ENCODE measurements at places on chromosomes 16 and 17.

DNA sequence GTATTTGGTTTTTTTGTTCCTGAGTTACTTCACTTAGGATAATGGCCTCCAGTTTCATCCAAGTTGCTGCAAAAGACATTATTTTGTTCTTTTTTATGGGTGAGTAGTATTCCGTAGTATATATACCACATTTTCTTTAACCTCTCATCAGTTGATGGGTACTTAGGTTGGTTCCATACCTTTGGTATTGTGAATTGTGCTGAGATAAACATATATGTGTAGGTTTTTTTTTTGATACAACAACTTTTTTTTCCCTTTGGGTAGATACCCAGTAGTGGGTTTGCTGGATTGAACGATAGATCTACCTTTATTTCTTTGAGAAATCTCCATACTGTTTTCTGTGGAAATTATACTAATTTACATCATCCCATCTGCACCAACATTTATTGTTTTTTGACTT lies 6.8 kb downstream of the EFCAB13 start:
- no peak for DNase-seq

GRCh38 chr16:1790611-1791255 lies 2.8 kb downstream of the IGFALS start:
- DNase-seq: no peak

- no peak for DNase-seq
Observed at GRCh38 chr17:47725446-47726111, 7.5 kb upstream of the TBX21 start.

GRCh38 chr17:79938336-79939093 lies 97.2 kb downstream of the TBC1D16 start:
- DNase-seq: no peak

DNA sequence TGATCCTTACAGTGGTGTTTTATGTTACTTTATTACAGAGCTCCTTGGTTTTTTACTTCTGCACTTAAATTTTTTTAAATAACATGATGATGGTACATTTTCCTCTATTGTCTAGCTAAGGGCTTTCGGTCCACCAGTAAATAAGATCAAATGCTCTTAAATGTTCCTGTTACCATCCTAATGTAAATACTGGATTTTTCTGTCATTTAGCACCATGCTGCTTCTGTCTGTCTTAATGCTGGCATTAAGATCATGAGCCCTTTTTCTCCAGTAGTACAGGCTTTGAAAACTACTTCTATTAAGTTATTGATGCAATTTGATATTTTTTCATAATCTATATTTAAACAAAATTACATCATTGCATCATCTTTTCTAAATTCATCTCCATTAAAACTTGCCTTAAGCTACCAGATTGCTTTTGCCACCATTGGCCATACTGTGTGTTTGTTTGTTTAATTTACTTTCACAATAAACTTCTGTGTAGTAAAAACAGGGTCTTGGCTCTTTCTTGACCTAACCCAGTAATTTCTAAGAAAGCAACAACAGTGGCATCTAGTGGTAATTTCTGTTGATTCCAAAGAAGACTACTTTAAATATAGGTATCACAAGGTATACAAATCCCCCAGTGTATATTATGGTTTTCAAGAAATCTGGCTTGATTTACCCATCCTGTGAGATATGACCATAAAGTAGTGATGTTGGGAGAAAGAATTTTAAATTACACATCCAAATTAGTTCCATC lies 9.0 kb upstream of the PHAF1 start:
- no peak for DNase-seq

- DNase-seq: no peak
Observed at GRCh38 chr17:31309556-31309955, 4.3 kb downstream of the EVI2B start.

GRCh38 chr16:66502020-66502913 lies 47.7 kb downstream of the TK2 start:
- no peak for DNase-seq

DNA sequence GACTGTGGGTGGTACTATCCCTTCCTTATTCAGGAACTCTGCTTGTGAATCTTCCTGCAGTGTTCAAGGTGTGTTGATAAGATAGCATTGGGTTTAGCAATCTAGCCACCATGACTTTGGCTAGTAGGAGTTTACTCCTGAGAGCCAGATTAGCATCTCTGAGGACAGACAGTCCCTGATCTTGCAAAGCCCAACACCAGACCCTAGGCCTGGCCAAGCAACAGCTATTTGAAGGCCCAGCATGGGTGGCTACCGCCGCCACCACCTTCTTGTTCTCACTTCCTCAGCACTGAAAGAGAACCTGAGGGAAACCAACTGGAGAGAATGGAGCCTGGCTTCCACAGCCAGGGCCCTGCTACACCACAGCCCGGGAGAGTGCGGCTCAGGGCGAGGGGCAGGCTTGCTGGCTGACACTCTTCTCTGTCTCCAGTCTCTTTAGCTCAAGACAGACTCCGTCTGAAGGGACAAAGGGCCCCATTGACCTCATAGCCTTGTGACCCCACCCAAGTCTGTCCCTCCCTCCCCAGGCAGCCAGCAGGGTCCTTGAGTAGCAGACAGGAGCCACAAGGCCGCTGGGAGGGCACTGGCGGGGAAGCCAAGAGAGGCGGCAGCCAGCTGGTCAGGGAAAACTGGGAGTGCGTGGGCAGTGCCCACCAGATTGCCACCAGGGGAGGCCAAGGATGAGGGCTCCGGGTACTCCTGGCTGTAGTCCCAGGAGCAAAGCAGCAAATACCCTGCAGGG lies 10.9 kb upstream of the ARHGAP23 start:
- no peak for DNase-seq

DNA sequence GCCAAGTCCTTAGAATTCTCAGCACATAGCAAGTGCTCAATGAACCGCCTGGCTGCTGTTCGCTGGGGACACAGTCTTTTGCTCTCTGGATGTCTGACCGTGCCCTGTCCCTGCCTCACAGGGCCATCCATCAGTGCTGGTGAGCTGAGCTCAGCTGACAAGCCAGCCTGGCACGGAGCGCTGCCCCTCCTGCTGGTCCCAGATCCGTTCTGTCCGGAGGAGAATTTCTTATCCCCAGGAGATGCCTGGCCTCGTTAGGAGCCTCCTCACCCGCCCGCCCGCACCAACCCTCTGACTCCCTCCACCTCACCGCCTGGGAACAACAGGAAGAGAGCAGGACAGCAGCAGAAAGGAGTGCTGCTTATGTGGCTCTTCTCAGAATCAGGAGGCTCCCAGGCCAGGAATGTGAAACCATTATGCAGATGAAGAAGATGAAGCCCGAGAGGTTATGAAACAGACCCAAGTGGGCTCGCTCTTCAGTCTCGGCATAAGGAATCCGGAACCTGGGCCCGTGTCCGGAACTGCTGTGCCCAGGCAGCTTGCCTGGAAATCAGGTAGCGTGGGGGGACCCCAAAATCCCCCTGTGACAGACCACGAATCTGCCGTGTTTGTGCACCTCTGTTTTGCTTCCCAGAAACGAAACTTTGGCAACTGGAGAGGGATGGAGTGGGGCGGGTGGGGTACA lies 28.8 kb upstream of the RMI2 start:
- DNase-seq: no peak

DNA sequence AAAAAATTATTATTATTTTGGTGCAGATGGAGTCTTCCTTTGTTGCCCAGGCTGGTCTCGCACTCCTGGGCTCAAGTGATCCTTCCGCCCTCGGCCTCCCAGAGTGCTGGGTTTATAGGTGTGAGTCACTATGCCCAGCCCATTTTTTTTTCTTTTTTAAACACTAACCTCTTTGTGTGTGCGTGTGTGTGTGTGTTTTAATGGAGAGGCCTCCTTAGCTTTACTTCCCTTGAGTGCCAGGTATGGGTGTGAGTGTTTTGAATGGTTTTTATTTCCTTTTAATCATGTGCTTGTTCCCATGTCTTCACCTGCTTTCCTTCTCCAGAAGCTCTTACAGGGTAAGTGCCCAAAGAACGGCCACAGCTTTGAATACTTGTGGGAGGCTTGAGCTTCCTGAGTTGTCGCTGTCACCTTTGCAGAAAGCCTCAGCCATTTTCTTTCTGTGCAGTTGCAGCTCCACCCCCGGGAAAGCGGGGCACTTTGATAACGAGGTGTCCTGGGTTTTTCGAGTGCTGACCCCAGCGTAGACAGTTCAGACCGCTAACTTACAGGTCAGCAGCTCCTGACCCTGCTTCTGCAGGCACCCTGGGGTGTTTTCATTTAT lies 22.6 kb downstream of the AKAP1 start:
- DNase-seq: no peak

- DNase-seq: no peak
Observed at GRCh38 chr17:15392326-15392741, 50.9 kb upstream of the TEKT3 start.

GRCh38 chr16:63596716-63597115 lies 1525.1 kb downstream of the CDH11 start:
- no peak for DNase-seq

- peak; percentile 98 for DNase-seq
Observed at GRCh38 chr16:80540516-80541305, at the start of gene DYNLRB2. DYNLRB2 (plus strand) TSS chr16:80540993; CDS start chr16:80541077, 84 bp downstream.

DNA sequence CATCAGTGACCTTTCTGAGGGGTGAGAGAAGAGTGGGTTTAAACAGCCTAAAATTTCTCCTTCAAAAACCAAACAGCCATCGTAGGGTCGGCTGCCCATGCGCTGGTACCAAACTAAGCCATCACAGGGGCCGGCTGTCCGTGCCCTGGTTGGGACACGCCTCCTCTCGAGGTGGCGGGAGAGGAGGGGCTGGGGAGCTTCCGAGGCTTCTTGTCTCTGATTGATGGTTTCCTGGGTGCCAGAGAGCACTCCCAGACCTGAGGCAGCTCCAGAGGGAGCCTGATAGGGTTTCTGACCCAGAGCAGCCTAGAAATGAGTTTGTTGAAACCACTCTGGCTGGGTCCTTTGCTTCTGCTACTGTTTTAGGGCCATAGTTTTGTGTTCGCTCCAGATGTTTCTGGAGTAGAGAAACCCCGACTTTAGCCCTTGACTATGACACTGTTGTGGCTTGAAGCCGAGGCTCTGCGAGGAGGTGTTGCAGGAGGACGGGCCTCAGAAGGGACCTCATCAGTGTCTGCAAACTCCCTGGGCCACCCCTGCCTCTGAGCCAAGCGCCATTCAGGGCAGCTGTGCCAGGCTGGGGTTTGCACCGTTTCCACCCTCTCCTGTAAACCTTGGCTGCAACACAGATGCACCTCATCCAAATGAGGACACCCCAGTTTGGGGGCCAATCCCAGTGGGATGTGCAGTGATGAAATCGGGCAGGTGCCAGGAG lies 6.2 kb downstream of the ZNF276 start:
- DNase-seq: no peak

GRCh38 chr17:38325221-38325851 lies 18.4 kb downstream of the GPR179 start:
- DNase-seq: no peak

DNA sequence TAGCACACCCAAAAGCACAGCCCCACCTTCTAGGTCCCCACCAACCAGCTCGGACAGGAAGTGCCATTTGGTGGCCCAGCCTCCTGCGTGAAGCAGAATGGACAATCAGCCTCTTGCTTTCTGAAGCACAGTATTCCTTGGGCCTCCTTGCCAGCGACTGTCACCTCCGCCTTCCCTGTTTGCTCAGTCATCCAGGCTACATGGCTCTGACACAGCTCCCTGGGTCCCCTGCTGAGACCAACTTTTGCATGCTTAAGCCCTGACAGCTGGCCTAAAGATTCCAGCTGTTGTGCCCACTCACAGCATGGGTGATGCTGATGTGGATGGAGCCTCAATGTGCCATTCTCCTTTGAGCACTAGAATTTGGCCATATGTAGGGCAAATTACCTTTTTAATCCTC lies 4.5 kb upstream of the CACNG5 start:
- no peak for DNase-seq

DNA sequence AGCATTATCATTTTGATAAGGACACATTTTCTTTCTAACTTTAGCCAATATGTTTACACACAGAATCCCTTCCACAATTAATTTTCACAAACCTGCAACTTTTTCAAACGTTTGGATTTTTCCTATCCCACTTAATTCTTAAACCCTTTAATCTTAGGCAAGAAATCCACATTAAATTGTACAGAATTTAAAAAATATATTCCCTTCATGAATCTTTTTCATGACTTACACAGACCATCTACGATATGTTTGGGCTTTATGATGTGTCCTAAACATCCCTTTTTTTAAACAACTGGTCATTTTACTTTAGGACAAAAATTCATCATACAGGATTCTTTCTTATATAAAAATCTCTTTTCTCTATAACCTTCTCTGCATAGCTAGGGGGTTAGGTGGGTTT lies 241.5 kb upstream of the CNTNAP4 start:
- no peak for DNase-seq

- DNase-seq: peak; percentile 92
Observed at GRCh38 chr16:11297492-11298142, 16.5 kb upstream of the PRM1 start.

DNA sequence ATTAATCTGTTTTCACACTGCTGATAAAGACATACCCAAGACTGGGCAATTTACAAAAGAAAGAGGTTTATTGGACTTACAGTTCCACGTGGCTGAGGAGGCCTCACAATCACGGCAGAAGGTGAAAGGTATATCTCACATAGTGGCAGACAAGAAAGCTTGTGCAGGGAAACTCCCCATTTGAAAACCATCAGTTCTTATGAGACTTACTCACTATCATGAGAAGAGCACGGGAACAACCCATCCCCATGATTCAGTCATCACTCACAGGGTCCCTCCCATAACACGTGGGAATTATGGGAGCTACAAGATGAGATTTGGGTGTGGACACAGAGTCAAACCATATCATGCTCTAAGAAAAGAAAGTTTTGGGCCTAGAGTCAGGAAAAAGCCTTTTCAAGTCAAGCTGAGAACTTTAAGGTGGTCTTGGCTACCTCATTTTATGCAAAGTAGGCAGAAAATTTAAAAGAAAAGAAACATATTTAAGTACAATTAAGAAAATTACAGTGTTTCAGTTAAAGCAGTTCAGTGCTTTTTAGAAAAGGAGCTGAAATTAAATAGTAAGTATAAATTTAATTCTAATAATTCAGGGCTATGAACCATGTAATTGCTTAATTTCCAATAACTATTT lies 24.9 kb upstream of the CRYM start:
- no peak for DNase-seq

GRCh38 chr17:78529871-78530670 lies 47.1 kb downstream of the DNAH17 start:
- DNase-seq: no peak

DNA sequence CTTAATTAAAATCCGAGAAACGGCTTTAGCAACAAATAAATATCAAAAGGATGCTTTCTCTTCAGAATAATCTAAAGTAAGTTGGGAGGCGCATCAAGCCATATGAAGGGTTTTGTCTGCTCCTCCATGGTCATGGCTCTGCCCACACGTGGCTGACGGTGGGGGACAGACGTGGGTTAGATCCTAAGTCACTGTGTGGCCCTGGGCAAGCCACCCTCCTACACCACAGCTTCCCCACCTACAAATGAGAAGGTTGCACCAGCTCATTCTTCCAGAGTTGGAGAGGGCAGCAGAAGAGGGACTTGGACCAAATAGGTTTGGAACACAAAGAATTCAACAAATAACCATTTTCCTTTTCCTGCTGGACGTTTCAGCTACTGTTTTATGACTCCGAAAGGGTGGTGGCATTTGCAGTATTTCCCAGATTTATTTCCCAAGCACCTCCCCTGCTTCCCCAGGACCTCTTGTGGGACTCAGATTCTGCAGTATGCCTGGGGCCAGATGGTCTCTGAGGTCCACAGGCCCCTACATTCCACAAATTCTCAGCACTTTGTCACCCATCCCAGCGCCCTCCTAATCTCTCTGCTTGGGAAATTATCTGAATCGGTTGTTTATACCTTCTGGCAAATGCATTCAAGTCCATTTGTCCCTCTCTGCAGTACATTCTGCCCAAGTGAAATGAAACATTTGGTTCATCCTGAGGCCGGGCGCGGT lies 17.8 kb downstream of the LRRC75A start:
- DNase-seq: no peak

- peak; percentile 71 for DNase-seq
Observed at GRCh38 chr16:27639561-27640276, 89.8 kb downstream of the KATNIP start.
